ENCODE measurements at places on chromosomes 13 and 19.

DNA sequence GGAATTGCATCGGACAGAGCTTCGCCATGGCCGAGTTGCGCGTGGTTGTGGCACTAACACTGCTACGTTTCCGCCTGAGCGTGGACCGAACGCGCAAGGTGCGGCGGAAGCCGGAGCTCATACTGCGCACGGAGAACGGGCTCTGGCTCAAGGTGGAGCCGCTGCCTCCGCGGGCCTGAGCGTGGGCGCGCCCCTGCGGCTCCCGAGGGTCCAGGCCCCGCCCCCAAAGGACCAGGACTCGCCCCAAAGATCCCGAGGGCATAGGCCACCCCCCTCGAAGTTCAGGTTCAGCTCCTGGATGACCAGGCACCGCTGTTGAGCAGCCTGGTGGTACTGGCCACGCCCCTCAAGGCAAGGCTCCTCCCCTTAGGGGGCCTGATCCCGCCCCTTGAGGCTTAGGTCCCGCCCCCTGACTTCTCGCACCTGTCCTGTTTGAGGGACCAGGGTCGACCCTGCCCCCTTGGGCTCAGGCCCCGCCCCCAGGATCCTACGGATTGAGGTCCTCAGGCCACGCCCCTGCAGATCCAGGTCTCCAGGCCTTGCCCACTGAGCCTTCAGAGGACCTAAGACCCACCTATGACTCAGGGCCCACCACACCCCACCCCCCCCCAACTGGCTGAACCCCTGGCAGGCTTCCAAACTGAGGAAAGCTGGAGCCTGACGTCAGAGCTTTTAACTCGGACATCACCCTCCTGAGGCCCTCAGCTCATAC lies 43.1 kb downstream of the CYP4F22 start:
- no peak for DNase-seq

DNA sequence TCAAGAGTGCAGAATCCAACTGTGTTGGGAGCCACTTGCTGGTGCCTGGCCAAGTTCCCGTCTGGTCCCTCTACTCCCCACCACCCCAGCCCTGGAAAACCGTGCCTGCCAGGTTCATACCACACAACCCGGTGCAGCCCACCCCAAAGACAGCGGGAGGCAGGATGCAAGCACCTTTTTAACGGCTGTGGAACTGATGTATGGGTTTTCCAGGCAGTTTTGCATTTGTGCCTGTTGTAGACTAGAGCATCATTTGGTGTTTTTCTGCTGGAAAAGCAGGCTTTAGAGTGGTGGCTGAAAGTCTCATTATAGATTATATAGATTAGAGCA lies 13.5 kb downstream of the TFDP1 start:
- no peak for DNase-seq

DNA sequence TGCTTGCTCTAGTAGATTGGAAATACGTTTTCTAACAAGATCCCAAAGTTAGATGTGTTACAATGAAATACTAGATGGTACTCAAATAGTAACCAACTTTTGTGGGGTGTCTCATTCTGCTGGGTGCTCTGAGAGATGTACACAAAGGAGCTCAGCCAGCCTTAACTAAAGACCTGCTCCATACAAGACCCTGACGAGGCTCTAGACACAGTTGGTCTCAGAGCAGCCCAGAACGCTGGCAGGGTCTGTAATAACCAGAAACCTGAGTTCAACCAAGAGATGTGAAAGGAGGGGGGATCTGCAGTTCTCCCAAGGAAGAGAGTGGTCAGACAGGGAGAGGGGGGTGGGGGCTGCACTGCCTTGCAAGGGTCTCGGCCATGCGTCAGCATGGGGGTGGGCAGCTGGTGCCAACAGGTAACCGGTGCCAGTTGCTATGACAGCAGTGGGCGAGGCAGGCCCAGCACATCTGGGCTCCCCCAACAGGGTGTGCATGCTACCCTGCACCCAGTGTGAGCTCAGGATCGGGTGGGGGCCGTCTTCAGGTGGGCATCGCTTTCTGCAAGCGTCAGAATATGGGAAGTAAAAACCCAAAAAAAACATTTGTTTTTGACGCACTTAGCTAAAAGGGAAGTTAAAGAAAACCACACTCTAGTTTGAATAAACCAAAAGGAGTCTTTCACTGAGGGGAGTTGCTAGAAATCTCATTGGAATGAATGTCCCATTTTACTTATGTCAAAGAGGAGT lies 68.0 kb upstream of the GPR183 start:
- no peak for DNase-seq

DNA sequence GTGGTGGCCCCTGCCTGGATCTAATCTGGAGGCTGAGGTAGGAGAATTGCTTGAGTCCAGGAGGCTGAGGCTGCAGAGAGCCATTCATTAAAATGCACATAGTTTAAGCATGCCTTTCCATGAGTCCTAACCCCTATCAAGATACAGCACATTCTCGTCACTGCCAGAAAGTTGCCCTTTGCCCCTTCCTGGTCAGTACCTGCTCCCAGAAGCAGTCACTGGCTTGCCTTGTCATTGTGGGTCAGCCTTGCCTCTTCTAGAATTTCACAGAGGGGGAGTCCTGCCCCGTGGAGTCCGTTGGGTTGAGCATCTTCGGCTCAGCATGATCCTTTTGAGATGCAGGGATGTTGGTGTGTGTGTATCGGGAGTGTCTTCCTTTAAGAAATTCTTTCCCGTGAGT lies 10.8 kb downstream of the BICRA start:
- no peak for DNase-seq

- DNase-seq: no peak
Observed at GRCh38 chr19:6739883-6740588, 556 bp downstream of the TRIP10 start.

GRCh38 chr19:53947624-53948023 lies 15.1 kb upstream of the CACNG8 start:
- no peak for DNase-seq

Measured in fibroblast of villous mesenchyme (primary cell).